ENCODE measurements at places on chromosomes 12 and 14. TPM values are rescaled to one million over a fixed set of nuclear protein-coding genes. Genes with fewer than 3 reads are reported as not detected.

GRCh38 chr12:6929466-6930452 lies 2.0 kb downstream of the ATN1 start:
- H3K27me3 ChIP-seq: no peaks in the 10 kb centered on the region
- H3K4me3 ChIP-seq: peak overlapping the region; percentile 94
- H3K36me3 ChIP-seq: peaks cover 25% of the 10 kb centered on the region
- DNase-seq: no peak
- peak overlapping the region; percentile 74 for H3K27ac ChIP-seq

- no peaks in the 10 kb centered on the region for H3K36me3 ChIP-seq
- H3K27ac ChIP-seq: no peak overlapping the region
- no peaks in the 10 kb centered on the region for H3K27me3 ChIP-seq
- no peak for DNase-seq
- no peak overlapping the region for H3K4me3 ChIP-seq
Measured at GRCh38 chr12:117408161-117408791, 46.9 kb upstream of the NOS1 start.

- no peaks in the 10 kb centered on the region for H3K36me3 ChIP-seq
- H3K4me3 ChIP-seq: no peak overlapping the region
- peaks cover 14% of the 10 kb centered on the region for H3K4me1 ChIP-seq
- no peak overlapping the region for H3K27ac ChIP-seq
- peaks cover 32% of the 10 kb centered on the region for H3K27me3 ChIP-seq
Measured at GRCh38 chr12:62654326-62655241, 188.0 kb downstream of the MON2 start.

GRCh38 chr12:71876137-71876799 lies 36.7 kb downstream of the TBC1D15 start:
- DNase-seq: no peak
- peaks cover 53% of the 10 kb centered on the region for H3K36me3 ChIP-seq
- H3K27ac ChIP-seq: no peak overlapping the region
- peaks cover 7% of the 10 kb centered on the region for H3K4me1 ChIP-seq

GRCh38 chr14:93888995-93889394 lies 38.1 kb upstream of the FAM181A start:
- peaks cover 5% of the 10 kb centered on the region for H3K4me1 ChIP-seq
- H3K4me3 ChIP-seq: no peak overlapping the region
- peaks cover 4% of the 10 kb centered on the region for H3K27me3 ChIP-seq
- no peaks in the 10 kb centered on the region for H3K36me3 ChIP-seq

SERPINA4 gene
- not detected for total RNA-seq

SCN8A gene
- 0.39 TPM for total RNA-seq

GRCh38 chr12:124630791-124631313 lies 63.4 kb upstream of the NCOR2 start:
- peaks cover 3% of the 10 kb centered on the region for H3K27me3 ChIP-seq
- peaks cover under 1% of the 10 kb centered on the region for H3K4me1 ChIP-seq
- no peaks in the 10 kb centered on the region for H3K36me3 ChIP-seq
- H3K4me3 ChIP-seq: no peak overlapping the region

DNA sequence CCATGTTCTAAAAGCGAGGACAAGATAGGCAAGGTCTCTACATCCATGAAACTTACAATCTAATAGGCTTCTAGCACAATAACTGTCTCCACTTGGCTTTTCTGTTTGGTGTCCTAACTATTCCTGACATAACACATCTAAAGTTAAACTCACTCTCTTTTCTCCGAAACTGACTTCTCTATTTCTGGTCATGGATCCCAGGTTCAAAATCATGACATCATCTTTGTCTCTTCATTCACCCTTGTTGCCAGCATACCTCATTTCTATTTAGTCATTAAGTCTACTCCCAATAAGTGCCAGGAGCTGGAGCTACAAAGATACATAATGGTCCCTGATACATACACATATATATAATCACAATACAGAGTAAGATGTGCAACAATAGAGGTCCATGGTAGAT lies 53.9 kb upstream of the CEP83 start:
- H3K4me1 ChIP-seq: peaks cover 4% of the 10 kb centered on the region
- H3K27me3 ChIP-seq: no peaks in the 10 kb centered on the region

DNA sequence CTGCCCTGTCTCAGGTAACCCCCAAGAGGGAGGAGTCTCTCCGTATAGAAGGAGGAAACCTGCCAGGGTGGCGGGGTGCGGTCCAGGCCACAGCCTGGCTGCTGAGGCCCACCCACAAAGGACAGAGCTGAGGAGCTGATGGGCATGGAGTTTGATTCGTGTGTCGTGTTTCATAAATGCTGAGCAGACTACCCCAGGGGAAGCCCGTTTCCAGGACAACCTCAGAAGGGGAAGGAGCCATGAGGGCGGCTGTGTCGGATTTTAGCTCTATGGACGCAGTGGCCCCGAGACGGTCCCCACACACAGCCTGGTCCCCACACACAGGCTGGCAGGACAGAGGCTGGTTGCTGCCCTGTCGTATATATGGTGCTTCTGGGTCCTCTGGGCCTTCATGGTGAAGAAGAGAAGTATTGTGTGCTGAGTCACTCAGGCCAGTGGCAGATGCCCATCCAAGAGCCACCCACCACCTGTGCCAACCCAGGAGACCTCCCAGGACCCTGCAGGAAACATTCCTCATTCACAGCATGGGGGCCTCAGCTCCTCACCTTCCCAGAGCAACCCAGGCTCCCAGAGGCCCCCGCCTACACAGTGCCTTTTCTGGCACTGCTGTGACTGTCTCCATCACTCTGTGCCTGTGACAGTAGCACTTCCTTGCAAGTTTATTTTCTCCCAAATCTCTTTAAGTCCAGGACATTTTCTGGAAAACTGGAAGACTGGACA lies 63.1 kb upstream of the RIN3 start:
- H3K36me3 ChIP-seq: no peaks in the 10 kb centered on the region
- no peak overlapping the region for H3K27ac ChIP-seq
- no peaks in the 10 kb centered on the region for H3K27me3 ChIP-seq

GALNT16 gene
- not detected for total RNA-seq

DNA sequence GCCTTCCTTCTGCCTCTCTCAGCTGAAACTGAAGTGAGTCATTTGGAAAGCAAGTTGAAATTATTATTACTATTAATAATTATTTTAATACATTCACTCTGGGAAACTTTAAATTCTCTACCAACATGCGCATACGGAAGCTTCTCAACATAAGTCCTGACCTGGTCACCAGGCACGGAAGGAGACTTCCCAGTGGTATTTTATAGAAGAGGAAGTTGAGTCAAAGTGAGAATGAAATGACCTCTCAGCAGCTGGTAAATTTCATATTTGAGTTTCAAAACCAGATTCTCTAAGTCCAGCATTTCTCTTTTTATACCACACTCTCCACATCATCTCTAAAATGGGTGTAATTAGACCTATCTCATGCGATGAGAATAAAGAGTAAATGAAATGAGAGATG lies 747.4 kb downstream of the VRK1 start:
- DNase-seq: no peak
- H3K36me3 ChIP-seq: no peaks in the 10 kb centered on the region
- no peak overlapping the region for H3K27ac ChIP-seq
- H3K27me3 ChIP-seq: peaks cover 2% of the 10 kb centered on the region
- H3K4me3 ChIP-seq: no peak overlapping the region
- peaks cover 21% of the 10 kb centered on the region for H3K4me1 ChIP-seq

- no peaks in the 10 kb centered on the region for H3K4me1 ChIP-seq
- H3K4me3 ChIP-seq: no peak overlapping the region
- H3K36me3 ChIP-seq: no peaks in the 10 kb centered on the region
- H3K27me3 ChIP-seq: no peaks in the 10 kb centered on the region
- H3K27ac ChIP-seq: no peak overlapping the region
- no peak for DNase-seq
Measured at GRCh38 chr12:21906919-21907493, 34.2 kb downstream of the ABCC9 start.

GRCh38 chr14:61153914-61154545 lies 127.1 kb downstream of the TMEM30B start:
- no peak overlapping the region for H3K4me3 ChIP-seq
- H3K36me3 ChIP-seq: no peaks in the 10 kb centered on the region
- H3K27ac ChIP-seq: no peak overlapping the region
- H3K4me1 ChIP-seq: peaks cover 3% of the 10 kb centered on the region

DNA sequence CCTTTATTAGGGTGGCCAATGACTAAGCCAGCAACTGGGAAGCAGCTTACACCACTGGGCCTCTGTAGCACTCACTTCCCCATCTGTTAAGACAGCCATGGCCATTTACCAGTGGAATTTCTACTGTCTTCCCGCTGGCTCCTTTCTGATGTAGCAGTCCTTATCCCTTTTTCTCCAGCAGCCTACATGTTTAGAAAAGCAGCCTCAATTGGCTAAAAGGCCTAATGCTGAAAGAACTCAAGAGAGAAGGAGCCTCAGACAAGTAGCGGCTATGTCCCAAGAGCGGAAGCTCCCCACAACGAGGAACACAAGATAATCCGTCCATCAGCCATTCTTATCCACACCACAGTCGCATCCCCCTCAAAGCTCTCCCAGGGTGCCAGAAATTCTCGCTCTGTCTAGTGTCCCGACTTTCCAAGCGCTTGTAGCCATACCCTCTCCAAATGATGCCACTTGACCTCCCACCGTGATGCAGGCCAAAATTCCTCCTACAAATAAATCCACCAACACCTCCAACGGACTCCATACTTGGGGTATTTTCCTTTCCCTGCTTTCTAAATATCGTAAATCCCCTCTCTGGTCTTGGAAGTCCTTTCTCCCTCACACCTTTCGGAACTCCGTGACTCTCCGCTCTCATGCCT lies 624 bp downstream of the M6PR start:
- peaks cover 51% of the 10 kb centered on the region for H3K4me1 ChIP-seq
- peak; percentile 19 for DNase-seq
- H3K36me3 ChIP-seq: peaks cover 54% of the 10 kb centered on the region
- H3K27ac ChIP-seq: peak overlapping the region; percentile 94

LBHD2 gene
- not detected for total RNA-seq

DNA sequence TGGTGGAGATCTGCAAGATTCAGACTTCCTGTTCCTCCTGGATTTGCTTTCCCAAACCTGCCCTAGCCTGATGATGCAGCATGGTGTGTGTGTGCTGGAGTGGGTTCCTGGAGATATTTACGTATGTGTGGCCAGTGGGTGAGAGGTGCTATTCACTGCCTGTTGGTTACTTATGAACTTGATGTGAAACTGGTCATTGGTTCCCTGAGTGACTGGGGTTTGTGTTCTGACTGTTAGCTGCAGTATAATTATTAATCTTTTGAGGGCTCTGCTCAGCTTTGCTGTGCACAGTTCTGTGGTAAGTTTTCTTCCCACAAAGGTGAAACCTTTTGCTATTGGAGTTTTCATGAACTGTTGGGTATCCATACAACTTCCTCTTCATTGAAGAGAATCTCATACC lies 541.8 kb upstream of the FBXO33 start:
- no peak overlapping the region for H3K27ac ChIP-seq
- no peak overlapping the region for H3K4me3 ChIP-seq

GRCh38 chr14:104240434-104241157 lies 102.2 kb downstream of the KIF26A start:
- peaks cover 3% of the 10 kb centered on the region for H3K36me3 ChIP-seq
- no peak overlapping the region for H3K27ac ChIP-seq
- DNase-seq: no peak
- H3K27me3 ChIP-seq: no peaks in the 10 kb centered on the region
- H3K4me1 ChIP-seq: no peaks in the 10 kb centered on the region

DNA sequence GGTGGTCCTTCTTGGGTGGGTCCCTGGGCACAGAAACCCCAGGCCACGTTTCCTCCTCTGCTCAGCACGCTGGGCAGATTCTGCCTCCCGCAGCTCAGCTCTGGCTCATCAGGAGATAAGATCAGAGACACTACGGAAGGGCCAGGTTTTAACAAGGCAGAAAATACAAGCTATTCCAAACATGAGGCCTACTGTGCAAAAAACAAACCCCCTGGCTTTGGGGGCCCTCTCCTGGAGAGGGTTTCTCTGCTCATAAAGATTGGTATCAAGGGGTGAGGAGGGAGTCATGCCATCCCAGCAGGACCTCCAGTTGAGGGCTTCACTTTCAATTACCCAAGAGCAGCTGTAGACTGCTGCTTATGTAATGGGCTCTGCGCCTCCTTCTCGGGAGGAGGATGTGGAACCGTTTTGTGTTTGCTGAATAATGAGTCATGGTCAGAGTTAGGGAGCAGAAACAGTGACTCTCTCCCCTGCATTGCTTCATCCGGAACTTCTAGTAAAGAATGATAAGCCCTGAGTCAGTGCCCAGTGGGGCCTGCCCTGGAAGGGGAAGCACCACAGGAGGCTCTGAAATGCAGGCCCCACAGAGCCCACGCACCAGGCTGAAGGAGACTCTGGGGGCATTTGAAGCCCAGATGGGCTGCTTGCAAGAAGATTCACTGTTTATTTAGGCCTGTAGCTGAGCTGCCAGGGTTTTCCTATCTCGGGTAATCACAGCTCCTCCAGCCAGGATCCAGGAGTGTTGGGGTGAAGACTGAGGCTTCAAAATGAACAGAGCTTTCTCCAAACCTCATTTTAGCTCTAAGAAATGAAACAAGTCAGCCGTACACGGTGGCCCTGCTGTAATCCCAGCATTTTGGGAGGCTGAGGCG lies 79.3 kb downstream of the SSPN start:
- peak overlapping the region; percentile 60 for H3K27ac ChIP-seq
- peak; percentile 20 for DNase-seq
- H3K27me3 ChIP-seq: peaks cover 23% of the 10 kb centered on the region
- H3K4me1 ChIP-seq: peaks cover 26% of the 10 kb centered on the region
